ENCODE measurements at places on chromosomes 3 and 15.

- DNase-seq, result no peak
Measured at GRCh38 chr15:41104234-41104633, 11.8 kb downstream of the INO80 start.

DNA sequence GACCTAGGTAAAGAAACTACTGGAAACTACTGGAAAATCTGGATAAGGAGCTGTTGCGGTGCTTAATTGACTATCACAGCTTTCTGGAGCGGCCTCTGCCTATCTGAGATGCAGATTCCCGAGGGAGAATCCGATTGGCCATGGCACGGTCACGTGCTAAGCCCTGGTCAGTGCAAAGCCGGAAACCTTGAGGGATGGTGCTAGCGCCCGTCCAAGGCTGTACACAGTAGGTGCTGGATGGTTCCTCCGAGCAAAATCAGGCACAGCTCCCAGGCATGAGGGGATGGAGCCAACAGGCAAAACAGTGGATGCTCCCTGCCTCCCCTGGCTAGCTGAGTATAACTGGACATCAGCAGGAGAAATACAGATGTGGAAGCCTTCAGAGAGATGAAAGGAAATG, 238.7 kb upstream of the HES1 start:
- DNase-seq, result no peak

GRCh38 chr3:132987396-132987795, 50.8 kb upstream of the TMEM108 start:
- DNase-seq, result no peak

- no peak for DNase-seq
Measured at GRCh38 chr15:56467616-56468015, 2.7 kb upstream of the MNS1 start.

GRCh38 chr3:114553949-114554593, 260.2 kb downstream of the TIGIT start:
- DNase-seq, result no peak

DNA sequence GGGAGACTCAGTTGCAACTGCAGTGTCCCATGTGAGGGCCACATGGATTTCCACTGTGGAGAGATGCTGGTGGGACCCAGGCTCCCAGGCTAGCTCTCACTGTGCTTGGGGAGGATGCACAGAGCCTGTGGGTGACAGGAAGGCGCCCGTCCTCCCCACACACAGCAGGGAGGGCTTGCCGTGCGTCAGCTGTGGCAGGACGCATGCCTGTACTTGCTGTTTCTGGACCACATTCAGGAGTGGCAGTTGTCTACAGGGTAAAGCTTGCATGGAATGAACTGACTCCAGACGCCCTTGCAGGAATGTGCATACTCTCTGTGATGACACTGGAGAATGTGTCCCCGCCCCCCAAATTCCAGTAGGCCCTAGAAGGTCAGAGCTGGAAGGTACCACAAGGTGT, 63.8 kb upstream of the SNRPA1 start:
- no peak for DNase-seq

- no peak for DNase-seq
Measured at GRCh38 chr3:175879417-175879816, 1020.3 kb downstream of the NAALADL2 start.

Measured in CD4-positive, alpha-beta T cell treated with Interferon alpha-2 for 1 hour (primary cell).